ENCODE measurements at places on chromosomes 6 and 20. TPM values are rescaled to one million over a fixed set of nuclear protein-coding genes. Genes with fewer than 3 reads are reported as not detected.

GRCh38 chr20:12252793-12253192 is 335.1 kb downstream of the BTBD3 start:
- no peak for DNase-seq

- DNase-seq, result no peak
Measured at GRCh38 chr20:44924541-44924940, 14.7 kb downstream of the PABPC1L start.

- DNase-seq, result no peak
Measured at GRCh38 chr20:24694157-24694726, 224.8 kb downstream of the SYNDIG1 start.

- no peak for DNase-seq
Measured at GRCh38 chr6:36722365-36722764, 24.7 kb downstream of the RAB44 start.

- DNase-seq, result no peak
Measured at GRCh38 chr20:40680161-40680959, 8.7 kb downstream of the MAFB start.

LTV1 gene
- total RNA-seq, result 22.0 TPM
